DMS79 (cell line): ENCODE measurements at places on chromosomes 11 and 22.

DNA sequence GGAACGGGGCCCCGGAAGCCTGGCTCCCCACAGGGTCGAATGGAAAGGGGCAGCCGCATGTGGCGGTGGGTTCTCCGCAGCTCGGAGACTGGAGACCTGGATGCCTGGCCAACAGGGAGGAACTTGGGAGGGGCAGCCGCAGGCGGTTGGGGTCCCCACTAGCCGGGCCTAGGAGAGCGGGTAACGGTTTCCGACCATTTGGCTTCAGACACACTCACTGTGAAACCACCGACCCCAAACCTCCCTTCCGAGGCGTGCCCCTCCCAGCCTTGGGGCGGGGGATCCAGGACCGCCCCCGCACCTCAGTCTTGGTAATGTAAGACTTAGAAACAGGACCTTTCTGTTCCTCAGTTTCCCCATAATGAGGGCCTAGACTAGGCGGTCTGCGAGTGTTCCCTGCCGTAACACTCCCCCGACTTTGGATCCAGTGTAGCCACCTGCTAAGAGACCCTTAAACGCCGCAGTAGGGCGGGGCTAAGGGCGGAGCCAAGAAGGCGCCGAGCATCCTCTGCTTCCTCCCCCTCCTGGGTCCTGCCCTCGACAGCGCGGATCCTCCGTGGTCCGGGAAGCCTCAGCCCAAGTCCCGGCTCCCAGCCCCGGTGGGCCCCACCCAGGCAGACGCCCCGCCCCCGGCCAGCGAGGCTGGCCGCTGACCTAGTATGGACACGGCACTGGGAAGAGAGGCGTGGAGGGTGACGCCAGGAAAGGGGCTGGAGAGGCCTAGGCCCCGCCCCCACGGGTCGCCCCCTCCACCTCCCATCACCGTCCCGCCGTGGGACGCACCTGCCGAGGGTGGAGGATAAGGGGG, 1.8 kb upstream of the RASGRP2 start:
- no peak for DNase-seq

- DNase-seq: no peak
Observed at GRCh38 chr22:42881982-42882656, 25.0 kb upstream of the ARFGAP3 start.

GRCh38 chr11:13030857-13031256, 21.7 kb downstream of the RASSF10 start:
- DNase-seq: no peak

- DNase-seq: no peak
Observed at GRCh38 chr22:39284983-39285382, 34.4 kb downstream of the RPL3 start.

GRCh38 chr11:119501777-119502405, 78.9 kb upstream of the THY1 start:
- no peak for DNase-seq

GRCh38 chr11:9210922-9211320, 54.2 kb downstream of the DENND5A start:
- DNase-seq: no peak

- peak; percentile 70 for DNase-seq
Observed at GRCh38 chr11:62664405-62665074, 470 bp downstream of the C11orf98 start.

- DNase-seq: no peak
Observed at GRCh38 chr11:85946221-85946620, 91.0 kb downstream of the CCDC83 start.

DNA sequence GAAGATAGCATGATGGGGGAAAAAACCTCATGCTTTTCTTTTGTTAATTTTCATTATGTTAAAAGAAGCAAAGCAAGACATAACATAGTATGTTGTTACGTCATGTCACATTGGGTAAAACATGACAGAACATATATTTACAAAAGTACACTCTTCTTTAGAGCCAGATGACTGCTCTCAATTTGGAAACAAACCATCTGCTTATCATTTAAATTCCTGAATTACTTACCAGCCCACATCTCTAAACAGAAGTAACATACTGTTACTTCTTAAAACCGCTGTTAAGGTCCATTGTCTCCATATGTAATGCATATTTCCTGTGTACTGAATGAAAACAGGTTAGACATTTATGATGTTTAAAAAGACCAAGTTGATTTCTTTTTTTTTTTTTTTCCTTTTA, 100.0 kb downstream of the TMEM135 start:
- no peak for DNase-seq

GRCh38 chr22:40534379-40535188, 101.9 kb downstream of the MRTFA start:
- DNase-seq: no peak

GRCh38 chr22:46651316-46651715, 31.1 kb downstream of the GRAMD4 start:
- no peak for DNase-seq

GRCh38 chr11:95365348-95365747, 134.3 kb upstream of the SESN3 start:
- no peak for DNase-seq

DNA sequence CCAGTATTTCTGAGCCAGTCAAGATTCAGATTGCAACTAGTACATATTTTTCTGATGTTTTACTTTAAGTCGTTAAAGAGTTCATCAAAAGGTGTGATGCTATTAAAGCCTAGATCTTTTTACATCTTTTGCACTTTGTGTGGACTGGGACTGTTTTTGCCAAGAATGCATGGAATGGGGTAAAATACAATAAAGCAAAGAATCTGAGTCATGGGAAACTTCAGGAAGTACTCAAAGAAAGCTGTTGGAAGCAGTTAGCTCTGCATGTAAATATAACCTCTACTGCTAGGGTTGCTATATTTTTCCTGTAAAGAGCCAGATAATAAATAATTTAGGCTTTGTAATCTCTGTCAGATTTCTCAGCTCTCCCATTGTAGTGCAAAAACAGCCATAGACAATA, 20.9 kb downstream of the ATXN10 start:
- no peak for DNase-seq

- DNase-seq: no peak
Observed at GRCh38 chr11:107316426-107316825, 141.2 kb downstream of the CWF19L2 start.

- DNase-seq: no peak
Observed at GRCh38 chr11:65954771-65955170, 6.8 kb upstream of the SART1 start.

- DNase-seq: no peak
Observed at GRCh38 chr22:28980326-28980725, 81.3 kb downstream of the C22orf31 start.

DNA sequence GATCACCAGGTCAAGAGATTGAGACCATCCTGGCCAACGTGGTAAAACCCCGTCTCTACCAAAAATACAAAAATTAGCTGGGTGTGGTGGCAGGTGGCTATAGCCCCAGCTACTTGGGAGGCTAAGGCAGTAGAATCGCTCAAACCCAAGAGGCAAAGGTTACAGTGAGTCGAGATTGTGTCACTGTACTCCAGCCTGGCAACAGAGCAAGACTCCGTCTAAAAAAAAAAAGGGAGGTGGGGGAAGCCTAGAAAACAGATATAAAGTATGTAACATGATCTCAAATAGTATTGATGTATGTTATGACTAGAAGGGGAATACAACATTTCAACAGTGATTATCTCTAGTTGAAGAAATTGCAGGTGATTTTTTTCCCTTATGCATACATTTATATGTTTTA, 61.4 kb downstream of the SLC1A2 start:
- DNase-seq: no peak

GRCh38 chr11:75140269-75141138, 10.4 kb upstream of the SLCO2B1 start:
- no peak for DNase-seq

DNA sequence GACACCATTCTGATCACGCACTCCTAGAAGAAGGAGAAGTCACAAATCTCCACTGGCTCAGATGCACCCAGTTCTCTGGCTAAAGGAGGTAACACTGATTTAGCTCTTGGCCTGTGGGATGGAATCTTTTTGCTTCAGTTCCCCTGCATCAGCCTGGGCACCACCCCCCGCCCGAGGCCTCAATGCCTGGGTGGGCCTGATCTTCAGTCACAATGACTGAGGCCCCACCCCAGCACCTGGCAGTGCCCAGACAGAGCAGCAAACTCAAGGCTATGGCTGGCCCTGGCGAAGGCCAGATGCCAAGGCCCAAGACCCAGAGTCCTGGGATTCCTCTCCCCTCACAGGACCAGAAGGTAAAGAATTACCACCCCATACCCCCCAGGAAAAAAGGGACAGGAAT, 5.0 kb downstream of the CYB561A3 start:
- no peak for DNase-seq

DNA sequence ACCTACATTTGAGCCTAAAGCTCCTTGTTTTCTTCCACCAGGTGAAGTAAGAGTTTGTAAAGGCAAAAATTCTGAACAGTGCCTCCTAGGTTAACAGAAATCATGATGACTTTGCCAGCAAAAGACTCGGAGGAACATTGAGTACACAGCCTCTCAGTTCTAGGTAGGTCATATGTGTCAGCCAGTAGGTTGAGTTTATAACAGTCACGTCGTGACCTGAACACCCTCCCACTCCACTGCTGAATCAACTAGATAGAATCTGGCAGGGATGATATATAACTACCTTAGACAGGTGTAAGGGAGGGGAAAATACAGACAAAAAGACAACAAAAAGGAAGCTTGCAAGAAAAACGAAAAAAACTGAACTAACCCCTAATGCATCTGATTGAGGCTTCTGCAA, 12.8 kb upstream of the ASPHD2 start:
- no peak for DNase-seq

GRCh38 chr11:46006418-46007070, 84.1 kb downstream of the LARGE2 start:
- no peak for DNase-seq

DNA sequence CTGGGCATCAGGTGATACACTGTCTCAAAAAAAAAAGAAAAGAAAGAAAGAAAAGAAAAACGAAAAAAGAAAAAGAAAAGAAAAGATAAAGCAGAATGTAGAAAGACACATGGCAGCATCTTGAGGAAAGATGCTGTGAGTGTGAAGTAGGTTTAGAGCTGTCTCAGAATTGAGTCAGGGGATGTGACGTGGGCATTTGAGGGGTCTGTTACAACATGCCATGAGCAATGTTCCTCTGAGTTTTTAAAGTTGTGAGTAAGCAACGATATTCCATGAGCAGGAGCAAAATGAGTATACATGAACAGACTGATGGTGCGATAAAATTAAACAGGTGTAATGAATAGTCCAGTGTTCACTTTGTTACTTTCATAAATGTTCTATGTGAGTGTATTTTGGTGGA, 11.3 kb upstream of the QSER1 start:
- no peak for DNase-seq

DNA sequence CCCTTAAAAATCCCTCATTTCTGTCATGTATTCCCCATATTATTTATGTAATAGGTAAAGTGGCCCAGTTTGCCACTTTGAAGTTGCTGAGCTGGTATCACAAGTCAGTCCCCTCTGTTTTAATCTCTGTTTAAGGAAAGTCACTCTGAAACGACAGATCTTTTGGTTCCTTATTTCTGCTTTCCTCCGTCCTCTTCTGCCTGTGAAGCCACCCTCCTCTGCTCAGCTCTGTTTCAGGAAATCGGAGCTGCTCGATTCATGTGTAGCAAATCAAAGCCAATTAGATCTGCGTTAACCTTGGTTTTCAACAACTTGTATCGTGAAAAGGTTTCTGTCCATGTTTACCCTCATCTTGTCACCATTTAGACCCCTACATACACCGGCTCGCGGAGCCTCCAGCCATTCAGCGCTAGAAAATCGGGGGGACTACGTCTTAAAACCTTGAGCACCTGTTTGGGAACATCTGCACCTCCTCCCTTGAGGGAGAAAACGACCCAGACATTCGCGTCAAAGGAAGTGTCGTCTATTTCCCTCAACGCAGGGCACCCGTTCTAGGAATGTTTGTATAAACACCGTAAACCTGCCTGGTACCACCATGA, 576 bp upstream of the SC5D start:
- DNase-seq: peak; percentile 58

GRCh38 chr11:134858783-134859480, 446.9 kb upstream of the B3GAT1 start:
- no peak for DNase-seq

GRCh38 chr22:23419171-23419570, 160.9 kb downstream of the IGLL1 start:
- no peak for DNase-seq

GRCh38 chr22:48743601-48744282, 1083.9 kb downstream of the BRD1 start:
- no peak for DNase-seq

- no peak for DNase-seq
Observed at GRCh38 chr22:49677495-49677889, 150.2 kb downstream of the BRD1 start.

GRCh38 chr11:19939415-19939929, 220.8 kb downstream of the DBX1 start:
- no peak for DNase-seq

GRCh38 chr22:30089655-30089974, 9.4 kb downstream of the HORMAD2 start:
- DNase-seq: no peak

DNA sequence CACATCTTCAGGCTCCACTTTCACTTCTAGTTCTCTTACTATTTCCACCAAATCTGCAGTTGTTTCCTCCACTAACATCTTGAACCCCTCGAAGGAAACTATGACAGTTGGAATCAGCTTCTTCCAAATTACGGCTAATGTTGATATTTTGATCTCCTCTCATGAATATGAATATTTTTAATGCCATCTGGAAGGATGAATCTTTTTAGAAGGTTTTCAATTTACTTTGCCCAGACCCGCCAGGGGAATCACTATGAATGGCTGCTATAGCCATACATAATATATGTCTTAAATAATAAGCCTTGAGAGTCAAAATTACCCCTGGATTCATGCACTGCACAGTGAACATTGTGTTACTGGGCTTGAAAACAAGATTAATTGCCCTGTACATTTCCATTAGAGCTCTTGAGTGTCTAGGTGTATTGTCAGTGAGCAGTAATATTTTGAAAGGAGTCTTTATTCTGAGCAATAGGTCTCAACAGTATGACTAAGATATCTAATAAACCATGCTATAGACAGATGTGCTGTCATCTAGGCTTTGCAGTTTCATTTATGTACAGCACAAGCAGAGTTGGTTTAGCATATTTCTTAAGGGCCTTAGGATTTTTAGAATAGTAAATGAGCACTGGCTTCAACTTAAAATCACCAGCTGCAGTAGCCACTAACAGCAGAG, 48.3 kb upstream of the LRRC55 start:
- DNase-seq: no peak

DNA sequence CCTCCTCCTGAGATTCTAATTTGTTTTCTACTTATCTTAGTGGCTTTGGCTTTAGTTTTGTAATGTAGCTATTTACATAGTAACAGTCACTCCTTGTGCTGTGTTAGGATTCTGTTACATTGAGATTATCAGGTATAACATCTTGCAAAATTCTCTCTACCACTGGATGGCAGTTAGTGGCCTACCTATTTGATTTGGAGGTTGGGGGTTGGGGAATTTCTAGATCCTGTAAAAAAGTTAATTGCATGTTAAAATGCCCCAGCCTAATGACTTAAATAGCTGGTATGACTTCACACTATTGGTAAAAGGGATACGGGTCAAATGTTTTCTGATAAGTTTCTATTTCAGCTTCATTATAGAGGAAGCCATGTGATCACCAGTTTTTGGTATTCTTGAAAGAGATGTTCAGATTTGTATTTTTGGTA, 2.8 kb downstream of the GRK3 start:
- no peak for DNase-seq

GRCh38 chr11:10730151-10730550, 20.9 kb upstream of the CTR9 start:
- no peak for DNase-seq

- DNase-seq: no peak
Observed at GRCh38 chr11:96318399-96318798, 24.6 kb downstream of the MAML2 start.

- no peak for DNase-seq
Observed at GRCh38 chr11:111745719-111746504, 20.3 kb downstream of the PPP2R1B start.

- no peak for DNase-seq
Observed at GRCh38 chr22:17284466-17284865, 65.2 kb upstream of the ADA2 start.
